ENCODE measurements at places on chromosomes 16 and 17.

DNA sequence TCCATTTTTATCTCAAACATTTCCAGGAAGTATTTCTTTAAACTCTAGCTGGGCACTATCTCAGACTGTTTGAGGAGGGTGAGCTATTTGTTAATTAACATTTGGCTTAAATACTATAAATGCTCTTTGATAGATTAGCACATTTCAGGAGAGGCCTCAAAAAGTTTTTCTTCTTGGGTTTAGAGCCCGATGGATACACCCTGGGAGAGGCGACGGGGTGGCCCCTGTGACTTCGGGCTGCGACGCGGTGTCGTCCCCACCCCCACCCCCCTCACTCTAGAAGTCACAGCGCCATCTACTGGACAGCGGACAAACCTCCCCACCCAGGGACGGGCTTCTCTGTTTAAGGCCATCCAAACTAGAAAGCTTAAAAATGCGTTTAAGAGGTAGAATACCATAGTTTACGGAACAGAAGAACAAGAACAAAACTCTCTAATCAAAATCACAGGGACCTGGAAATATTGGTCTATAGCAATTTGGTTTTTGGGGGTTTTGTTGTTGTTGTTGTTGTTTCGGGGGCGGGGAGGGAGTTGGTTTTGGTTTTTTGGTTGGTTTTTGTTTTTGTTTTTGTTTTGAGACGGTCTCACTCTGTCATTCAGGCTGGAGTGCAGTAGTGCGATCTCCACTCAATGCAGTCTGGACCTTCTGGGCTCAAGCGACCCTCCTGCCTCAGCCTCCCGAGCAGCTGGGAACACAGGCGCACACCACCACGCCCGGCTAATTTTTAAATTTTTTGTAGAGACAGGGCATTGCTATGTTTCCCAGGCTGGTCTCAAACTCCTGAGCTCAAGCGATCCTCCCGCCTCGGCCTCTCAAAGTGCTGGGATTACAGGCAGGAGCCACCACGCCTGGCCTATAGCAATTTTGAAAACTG is 254.4 kb downstream of the C16orf95 start:
- peak; percentile 62 for DNase-seq

GRCh38 chr16:26976873-26977272 is 89.9 kb upstream of the C16orf82 start:
- no peak for DNase-seq

DNA sequence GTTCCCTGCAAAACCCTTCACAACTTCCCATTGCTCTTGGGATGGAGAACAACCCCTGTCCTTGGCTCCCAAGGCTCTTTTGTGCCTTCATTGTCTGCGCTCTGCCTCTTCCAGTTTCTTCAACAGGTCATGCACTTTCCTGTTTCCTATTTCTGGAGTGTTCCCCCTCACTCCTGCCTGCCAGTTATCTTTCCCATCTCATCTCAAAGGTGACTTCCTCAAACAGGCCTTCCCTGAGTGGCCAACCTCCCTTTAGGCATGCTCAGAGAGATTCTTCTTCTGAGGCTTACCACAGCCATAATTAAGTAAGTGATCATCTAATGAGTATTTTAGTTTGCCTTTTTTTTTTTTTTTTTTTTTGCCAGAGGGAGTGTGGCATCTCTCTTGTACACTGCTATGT is 2.9 kb upstream of the CYLD start:
- no peak for DNase-seq

DNA sequence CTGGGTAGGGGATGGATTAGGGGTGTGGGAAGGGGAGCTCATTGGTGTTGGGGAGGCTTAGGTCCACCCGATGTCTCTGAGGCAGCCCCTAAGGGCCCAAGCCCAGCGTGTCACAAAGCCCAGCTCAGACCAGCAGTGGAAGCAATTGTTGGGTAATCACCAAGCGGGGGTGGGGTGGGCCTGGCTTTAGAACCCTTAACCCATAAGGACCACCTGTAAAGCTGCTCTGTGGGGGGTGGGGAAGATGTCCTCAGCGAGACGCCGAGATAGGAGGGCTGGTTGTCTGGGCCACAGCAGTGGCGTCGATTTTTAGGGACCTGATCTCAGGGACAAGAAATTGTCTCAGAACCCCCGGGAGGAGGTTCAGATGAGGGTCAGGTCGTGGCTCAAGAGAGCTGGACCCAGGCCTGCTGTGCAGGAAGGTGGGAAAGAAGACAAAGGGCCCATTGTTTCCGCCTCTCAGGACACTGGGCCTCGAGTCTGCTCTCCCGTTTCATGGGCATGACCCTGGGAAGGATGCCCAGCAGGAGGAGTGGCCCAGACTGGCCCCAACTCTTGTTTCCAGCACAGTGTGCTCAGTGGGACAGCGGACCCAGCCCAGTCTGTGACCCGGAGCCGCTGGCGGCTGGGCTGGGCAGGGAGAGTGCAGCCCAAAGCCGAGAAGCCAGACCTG is 15.9 kb downstream of the ST6GALNAC2 start:
- DNase-seq = no peak

GRCh38 chr17:82205720-82206508 is 6.7 kb downstream of the CCDC57 start:
- peak; percentile 90 for DNase-seq
